CD14-positive monocyte (primary cell): ENCODE measurements at places on chromosomes 3 and 15. TPM values are rescaled to one million over a fixed set of nuclear protein-coding genes. Genes with fewer than 3 reads are reported as not detected.
A peak's percentile ranks its signal among the peaks of the same experiment; 100 is the strongest.

GOLGA6L4 gene
- polyA plus RNA-seq = 0.23 and 0.64 TPM in 2 replicates

DNA sequence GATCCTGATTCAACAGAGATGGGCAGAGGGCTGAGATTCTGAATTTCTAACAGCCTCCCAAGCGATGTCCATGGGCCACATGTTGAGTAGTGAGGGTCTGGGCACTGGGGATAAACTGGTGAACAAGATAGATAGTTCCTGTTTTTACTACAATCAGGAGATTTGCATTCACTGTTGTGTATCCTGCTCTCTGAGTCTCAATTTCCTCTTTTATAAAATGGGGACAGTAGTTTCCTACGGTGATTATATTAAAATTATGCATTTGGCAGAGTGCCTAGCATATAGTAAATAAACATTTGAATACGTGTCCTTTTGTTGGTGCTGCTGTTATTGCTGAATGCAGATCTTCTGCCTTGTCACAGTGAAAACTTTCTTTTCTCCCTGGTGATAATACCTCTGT is 102.5 kb downstream of the MYH15 start:
- DNase-seq = peak; percentile 52

- DNase-seq = peak; percentile 44
Measured at GRCh38 chr15:69126054-69126469, 34.4 kb upstream of the GLCE start.

DNA sequence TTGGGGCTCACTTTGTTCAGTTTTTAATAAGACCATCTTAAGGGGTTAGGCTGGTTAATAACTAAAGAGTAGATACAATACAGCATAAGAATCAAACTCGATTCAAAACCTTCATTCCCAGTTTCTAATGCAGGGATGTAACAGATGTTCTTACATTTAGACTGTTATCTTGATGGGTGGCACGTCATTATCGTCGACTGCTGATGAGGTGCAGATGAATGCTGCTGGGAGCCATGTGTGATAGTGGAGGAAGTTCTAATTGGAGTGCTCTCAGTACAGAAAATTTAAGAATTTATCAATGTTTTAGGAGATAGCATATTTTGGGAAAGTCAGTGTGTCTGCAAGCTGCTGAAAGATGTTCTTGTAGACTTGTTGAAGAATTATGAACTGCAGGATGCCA is 331.5 kb downstream of the PTPRG start:
- DNase-seq = no peak

FAM174B gene
- polyA plus RNA-seq = 0.56 and 2.2 TPM in 2 replicates

GRCh38 chr3:127158614-127159229 is 34.2 kb upstream of the PRR23E start:
- no peak for DNase-seq

GRCh38 chr3:127147291-127147885 is 45.5 kb upstream of the PRR23E start:
- DNase-seq = no peak

- no peak for DNase-seq
Measured at GRCh38 chr15:57865294-57865693, 158.8 kb downstream of the POLR2M start.

IL17RE gene
- 0.27 and 0.60 TPM in 2 replicates for polyA plus RNA-seq

DNA sequence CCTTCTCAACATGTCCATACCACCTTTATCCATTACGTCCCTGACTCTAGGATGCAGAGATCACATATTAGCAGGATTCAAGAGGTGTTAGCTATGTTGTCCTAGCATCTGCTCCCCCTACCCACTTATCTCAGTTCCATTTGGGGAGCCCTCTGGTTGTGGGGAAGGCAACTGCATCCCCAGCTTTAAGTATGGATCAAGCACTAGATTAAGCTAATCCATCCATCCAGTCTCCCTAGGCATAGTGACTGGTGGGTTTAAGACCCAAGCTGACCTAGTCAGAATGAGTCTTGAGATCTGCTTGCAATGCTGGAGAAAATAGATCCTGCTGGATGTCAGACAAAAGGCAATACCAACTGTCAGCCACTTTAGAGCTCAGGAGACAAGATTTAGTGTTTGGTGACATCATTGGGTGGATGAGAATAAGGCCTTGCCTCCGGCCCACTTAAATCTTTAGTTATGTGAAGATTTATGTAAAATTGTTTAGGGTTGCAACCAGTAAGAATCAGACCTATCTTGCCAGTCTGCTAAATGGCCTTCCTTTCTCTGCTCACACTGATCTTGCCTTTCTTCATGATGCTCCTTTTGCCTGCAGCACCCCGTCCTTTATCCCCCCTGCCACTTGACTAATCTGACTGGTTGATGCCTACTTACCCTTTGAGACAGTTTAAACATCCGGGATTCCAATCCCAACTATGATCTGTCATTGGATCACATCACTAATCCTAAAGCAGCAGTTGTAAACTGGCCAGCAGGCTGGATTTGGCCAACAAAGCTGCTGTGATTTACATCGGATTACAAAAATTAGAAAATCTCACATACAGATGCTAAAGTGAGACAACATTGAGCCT is 2.1 kb upstream of the ISY1 start:
- no peak for DNase-seq

ETV5 gene
- polyA plus RNA-seq = 0.07 TPM

ALAS1 gene
- polyA plus RNA-seq = 20.9 TPM

GRCh38 chr3:62553811-62554210 is 180.5 kb upstream of the FEZF2 start:
- no peak for DNase-seq

DNA sequence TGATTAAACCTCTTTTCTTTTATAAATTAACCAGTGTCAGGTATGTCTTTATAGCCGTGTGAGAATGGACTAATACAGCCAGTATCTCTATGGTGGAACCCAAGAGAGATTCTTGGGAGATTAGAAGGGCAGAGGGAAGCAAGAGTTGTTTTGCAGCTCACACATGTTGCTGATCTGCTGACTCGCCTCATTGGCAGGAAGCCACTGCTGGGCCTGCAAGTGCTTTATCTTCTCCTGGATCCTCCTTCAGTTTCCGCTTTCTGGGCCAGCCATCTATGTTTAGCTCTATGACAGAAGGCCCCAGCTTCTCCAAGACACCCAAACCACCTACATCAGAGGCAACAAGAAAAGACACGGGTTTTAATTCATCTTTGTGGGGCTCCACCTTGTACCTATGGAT is 23.4 kb upstream of the GALNT15 start:
- DNase-seq = no peak

DNA sequence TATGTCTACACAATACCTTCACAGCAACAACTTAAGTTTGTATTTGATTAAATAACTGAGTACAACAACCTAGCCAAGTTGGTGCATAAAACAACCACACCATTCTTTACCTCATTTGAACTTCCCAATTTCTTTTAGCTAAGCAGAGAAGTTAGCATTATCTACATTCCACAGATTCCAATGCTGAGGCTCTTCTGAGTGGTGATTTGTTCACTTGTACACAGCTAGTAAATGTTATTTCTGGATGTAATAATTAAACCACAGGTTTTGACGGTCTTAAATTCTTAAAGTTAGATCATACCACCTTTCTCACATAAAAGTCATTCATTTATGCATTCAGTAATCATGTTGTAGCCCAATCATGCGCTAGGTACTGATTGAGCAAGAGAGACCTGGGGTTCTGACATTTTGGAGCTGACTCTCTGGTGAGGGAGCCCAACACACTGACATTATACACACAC is 102.5 kb downstream of the SST start:
- DNase-seq = no peak

FAH gene
- polyA plus RNA-seq = 11.7 and 16.5 TPM in 2 replicates

CLDN1 gene
- polyA plus RNA-seq = not detected

DNA sequence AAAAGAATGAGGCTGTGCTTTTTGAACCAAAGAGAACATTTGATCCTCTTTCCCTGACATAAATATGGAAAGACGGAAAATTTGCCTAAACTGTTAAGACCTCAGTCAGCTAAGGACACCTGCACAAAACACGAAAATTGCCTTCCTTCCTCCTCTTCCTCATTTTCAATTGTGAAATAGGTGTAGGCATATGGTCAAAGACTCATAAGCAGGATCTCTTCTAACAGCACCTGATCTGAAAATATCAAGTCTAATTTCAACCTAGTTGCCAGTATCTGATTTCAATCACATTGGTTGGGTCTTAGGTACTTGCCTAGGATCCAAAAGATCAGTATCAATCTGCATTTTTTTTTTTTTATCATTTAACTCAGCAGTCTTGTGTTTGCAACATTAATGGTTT is 215.7 kb upstream of the SLC2A2 start:
- no peak for DNase-seq
